ENCODE measurements at places on chromosomes 13 and 19.

DNA sequence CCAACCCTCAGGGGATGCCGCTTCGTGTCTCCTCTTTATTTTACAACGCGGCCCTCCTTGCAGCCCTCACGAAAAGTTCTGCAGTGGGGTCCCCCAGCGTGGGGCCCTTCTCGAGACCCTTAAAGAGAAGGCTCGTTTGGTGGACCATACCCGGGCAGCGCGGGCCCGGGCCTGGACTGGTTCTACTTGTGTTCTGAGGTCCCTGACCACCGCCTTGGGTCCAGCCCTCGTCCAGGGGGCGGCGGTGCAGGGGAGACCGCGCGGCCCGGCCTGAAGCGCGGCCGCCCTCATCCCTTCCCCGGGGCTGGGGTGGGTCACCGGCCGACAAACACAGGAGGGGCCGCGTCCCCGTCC, 400 bp upstream of the SERP2 start:
- DNase-seq, result no peak

DNA sequence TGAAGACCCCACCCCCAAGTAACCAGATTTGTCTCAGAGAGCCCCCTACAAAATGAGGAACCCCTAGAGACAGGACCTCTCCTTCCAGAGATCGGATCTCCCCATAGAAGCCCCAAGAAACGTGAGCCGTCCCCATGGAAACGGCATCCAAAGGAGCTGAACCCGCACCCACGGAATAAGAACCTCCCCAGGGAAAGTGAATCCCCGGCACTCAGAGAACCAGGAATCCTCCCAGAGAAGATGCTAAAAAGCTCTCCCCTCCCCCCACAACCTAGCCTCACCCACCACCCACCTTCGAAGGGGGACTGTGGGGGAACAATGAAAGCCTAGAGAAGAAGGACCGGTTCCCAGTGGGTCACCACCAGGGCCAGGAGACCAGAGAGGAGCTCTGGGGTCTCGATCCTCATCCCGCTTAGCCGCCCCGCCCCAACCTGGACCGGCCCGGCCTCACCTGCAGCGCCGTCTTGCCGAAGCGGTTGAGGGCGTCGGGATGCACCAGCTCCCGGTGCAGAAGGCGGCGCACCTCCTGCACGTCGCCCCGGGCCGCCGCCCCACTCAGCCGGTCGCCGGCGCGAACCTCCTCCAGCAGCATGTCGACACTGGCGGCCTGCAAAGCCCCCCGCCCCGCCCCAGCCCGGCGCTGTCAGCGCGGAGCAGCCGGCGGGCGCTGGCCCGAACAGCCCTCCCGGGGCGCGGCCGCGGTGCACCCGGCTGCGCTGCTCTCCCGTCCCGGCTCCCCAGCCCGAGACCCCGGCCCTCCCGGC, 535 bp downstream of the CDKN2D start:
- no peak for DNase-seq

DNA sequence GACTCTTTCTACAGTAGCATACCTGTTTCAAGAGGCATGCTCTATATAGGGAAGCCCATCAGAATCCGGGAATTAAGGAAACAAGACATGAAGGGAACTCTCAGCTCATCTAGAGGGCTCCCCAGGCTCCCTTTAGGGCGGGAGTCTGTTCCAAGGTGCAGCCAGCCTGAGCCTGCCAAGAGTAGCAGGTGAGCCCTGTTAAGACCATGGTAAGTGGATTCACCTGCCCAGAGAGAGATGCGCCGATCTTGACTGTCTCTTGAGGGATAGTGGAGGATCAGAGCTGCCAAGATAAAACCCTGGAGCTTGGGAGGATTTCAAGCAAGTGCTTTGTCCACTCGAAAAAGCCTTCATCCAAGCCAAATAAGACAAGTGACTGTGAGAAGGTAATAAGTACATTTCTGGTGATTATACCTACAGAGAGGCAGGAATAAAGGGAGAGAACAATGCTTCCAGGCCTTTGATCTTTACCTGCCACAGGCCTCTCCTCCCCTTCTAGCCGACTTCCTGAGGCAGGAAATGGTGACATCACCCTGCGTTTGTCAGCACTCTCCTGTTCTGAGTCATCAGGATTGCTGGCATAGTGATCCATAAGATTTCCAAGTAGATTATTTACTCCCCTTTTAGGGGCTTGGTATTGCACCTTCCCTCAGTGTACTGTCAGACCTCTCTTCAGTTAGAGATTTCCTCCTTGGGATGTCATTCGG, 31.5 kb downstream of the KLF5 start:
- no peak for DNase-seq

DNA sequence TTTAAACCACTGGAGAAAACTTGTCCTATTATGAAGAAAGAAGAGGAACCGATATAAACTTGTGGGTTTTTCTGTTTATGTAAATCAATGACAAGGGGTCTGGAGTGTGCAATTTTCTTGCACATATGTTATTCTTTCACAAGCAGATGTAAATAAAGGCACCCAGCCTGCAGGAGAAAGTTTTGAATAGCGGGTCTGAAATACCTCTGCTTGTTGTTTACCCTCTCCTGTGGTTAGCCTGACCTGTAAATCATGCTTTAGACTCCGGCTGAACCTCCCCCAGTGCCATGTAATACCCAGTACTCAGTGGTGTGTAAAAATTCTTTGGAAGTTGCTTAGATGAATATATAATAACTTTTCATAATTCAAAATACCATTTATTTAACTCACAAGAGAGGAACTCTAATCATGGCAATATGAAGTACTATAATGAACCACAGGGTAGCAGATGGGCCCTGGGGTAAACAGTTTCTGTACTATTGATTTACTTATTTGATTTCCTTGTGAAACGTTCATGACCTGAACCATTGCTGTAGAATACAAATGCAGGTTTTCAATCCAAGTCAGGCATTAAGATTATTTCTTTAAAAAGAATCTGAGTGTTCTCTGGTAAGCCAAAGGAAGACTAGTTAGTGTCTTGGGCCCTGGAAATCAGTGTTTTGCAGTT, 245.1 kb downstream of the LMO7 start:
- DNase-seq, result no peak

DNA sequence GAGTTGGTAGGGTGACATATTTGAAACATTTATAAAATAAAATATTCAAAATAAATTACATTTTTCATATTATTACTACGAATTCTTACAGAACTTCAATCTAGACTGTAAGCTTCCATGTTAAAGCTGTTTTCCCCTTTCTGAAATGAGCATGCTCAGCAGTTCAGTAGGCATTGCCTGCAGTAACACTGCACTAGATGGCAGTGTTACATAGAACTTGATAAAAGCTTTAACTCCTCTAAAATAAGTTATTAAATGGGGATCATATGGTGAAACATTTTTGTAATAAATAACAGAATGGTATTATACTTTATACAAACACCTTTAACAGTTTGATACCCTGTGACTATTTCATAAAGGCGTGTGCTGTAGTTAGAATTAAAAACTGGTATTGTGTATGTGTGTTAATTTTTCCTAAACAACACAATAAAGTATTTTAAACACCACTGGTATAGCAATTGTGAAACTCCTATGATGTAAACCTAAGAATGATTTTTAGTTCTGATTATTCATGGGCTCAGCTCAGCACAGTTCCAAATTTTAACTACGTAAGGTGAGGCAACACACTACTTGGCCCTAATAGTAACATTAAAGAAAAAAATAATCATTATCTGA, 11.6 kb upstream of the GPR18 start:
- DNase-seq, result no peak

DNA sequence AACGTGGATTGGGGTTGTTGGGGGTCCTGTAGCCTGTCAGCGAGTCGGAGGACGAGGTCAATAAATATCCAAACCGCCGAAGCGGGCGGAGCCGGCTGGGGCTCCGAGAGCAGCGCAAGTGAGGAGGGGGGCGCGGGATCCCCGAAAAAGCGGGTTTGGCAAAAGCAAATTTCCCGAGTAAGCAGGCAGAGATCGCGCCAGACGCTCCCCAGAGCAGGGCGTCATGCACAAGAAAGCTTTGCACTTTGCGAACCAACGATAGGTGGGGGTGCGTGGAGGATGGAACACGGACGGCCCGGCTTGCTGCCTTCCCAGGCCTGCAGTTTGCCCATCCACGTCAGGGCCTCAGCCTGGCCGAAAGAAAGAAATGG, 754 bp upstream of the SIX5 start:
- no peak for DNase-seq

GRCh38 chr13:30125422-30126073, 181.8 kb downstream of the KATNAL1 start:
- DNase-seq, result no peak
